ENCODE measurements at places on chromosomes 16 and 17. TPM values are rescaled to one million over a fixed set of nuclear protein-coding genes. Genes with fewer than 3 reads are reported as not detected.

RPL23 gene
- 1,276 TPM for total RNA-seq

ASIC2 gene
- total RNA-seq = not detected

HNF1B gene
- total RNA-seq = not detected

GHDC gene
- 10.9 TPM for total RNA-seq

KIF2B gene
- not detected for total RNA-seq

PDIA2 gene
- total RNA-seq = not detected

C17orf50 gene
- total RNA-seq = not detected

Data from mammary microvascular endothelial cell (primary cell).